ENCODE measurements at places on chromosomes 3 and 15.

DNA sequence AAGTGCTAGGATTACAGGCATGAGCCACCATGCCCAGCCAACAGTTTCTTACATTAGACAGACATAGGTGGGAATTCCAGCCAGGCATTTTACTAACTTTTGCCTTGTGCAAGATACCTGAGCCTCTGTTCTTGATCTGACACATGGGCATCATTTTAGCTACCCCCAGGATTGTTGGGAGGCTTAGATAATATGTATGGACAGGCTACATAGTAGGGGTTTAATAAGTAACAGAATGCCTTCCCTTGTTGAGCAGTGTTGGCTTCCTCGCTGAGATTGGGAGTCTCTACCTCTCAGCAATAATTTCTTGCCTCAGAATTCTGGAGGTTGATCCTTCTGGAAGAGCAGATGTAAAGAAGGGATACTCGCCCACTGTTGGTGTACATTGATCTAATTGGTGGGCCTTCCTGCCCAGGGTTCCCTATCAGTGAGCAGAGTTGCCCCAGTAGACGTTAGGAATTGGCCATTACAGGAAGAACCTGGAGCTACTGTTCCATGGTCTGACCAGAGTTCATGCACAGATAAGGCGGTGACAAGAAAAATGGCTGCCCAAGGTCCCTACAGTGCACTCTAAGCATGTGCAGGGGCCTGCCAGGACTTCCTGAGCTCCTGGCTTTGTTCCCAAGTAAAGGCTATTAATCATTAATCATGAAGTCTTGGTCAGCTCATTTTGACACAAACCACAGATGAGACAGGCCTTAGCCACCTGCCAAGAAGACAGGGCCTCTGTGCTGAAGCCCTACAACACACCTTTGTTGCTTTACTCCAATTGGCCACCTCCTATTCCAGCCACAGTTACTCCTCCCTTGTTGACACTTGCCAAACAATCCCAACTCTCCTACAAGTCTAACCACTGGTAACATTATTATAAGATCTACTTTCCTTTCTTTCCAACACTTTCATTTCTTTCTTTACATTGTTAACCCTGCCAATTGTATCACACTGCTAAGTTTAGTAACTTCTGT, 5.0 kb upstream of the IL17RE start:
- no peak for DNase-seq

DNA sequence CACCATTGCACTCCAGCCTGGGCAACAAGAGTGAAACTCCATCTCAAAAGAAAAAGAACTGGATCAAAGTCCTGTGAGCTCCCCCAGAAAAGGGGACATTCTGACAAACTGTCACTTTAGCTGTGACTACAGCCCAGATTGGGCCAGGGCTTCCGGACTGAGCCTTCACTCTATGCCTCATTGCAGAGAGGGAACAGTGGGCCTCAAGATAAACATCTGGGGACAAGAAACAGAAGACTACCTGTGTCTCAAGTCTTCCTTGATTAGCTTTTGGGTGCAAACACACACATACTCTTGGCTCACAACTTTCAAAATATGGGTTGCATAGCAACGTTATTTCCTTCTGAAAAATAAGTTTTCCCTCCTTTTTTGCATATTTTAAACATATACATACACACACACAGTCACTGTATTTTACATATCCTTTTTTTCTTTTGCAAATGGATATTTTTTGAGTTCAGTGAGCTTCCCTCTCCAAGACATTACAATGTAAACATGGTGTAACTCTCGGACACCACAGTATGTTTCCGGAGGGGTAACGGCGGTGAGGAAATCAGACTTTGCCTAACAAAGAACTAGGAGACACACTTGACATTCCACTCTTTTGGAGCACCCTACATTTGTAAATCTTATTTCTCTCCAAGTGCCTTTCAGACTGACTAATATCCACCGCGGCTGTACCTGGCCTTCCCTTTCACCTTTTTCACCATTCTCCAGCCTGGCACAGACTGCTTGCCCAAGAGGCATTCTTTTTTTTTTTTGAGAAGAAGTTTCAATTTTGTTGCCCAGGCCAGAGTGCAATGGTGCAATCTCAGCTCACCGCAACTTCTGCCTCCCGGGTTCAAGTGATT, 3.5 kb downstream of the TKT start:
- DNase-seq: no peak

- DNase-seq: no peak
Observed at GRCh38 chr3:4119119-4119518, 184.1 kb upstream of the SETMAR start.

DNA sequence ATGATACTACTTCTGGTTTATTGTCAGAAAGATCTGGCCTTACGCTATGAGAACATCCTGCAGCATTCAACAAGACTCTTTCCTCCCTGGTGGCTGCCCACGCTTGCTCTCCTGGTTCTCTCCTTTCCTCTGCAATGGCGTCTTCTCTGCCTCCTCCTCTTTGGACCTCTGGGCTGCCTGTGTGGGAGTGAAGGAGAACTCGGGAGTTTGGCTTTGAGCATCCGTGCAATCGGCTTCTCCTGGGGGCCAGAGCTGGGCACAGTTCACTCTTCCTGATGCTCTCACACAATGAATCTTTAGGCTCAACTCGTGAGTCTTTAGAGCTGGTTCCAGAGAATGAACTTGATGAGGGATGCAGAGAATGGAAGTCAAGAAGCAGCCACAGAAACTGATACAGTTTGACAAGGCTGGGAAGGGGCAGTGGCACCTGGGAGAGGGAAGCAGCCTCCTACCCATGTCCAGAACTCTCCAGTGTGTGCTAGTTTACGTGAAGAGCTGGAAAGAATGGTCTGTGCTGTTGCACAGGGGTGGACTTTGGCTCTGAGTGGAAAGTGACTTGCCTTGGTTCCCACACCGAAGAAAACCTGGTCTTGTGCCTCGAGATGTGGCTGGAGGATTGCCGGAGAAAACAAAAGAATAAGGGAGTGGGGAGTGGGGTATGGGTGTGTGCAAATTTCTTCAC, 37.9 kb downstream of the RPLP1 start:
- DNase-seq: no peak

DNA sequence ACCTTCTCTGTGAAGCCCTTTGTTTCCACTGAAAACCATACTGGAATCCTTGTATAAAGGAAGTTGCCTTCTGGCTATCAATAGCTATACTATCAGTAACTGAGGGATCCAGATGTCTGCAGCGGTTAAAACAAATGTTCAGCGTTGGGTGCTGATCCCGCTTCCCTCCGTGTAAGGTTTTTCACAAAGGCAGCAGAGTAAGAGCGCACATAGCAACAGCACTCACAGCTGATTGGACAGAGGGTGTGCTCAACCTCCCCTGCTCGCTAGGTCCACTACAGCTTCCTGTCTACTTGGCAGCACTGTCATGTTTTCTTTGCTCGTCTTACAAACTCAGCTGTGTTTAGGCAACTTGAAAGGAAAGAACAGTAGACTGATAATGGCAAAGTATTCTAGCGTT, 27.3 kb downstream of the ATOSA start:
- no peak for DNase-seq

GRCh38 chr3:149449799-149450198, 24.7 kb upstream of the TM4SF4 start:
- DNase-seq: no peak

- DNase-seq: no peak
Observed at GRCh38 chr3:196968233-196969133, at the start of gene PIGZ. Gene PIGZ, minus strand, starts transcription at chr3:196968833. Its CDS starts 16,802 bp downstream, at chr3:196952031.

- DNase-seq: no peak
Observed at GRCh38 chr15:80832686-80833085, 53.5 kb downstream of the CEMIP start.
